GM23248 (cell line): ENCODE measurements at places on chromosomes 3 and 15.
A peak's percentile ranks its signal among the peaks of the same experiment; 100 is the strongest.

GRCh38 chr15:45914425-45914824 is 279.6 kb downstream of the SQOR start:
- DNase-seq = no peak

DNA sequence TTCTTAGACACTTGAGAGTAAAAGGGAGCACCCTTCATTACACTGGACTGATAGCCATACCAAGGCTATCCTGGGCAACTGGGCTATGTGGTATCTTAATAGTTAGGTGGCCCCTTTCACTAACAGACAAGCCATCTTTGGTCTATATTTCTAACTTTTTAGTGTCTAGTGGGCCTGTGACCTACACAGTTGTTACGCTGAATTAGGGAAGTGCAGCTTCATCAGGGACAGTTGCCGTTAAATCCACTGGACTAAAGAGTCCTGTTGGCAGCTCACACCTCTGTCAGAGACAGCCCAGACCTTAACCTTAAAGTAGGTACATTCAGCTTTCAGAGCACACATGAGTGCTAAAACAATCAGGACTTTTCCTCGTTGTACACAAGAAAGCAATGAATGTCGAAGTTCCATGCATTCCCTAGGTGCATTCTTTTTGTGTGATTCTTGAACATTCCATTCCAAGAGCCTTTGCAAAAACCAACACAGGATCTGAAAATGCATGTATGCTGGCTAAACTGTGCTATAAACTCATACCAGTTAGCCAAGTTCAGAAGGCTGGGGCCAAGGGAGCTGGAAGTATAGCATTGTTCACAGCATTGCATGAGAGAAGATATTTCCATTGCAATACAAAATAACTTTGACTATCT is 230.2 kb upstream of the EIF1B start:
- DNase-seq = peak; percentile 83

- DNase-seq = no peak
Observed at GRCh38 chr15:90227816-90228772, 5.6 kb downstream of the CIB1 start.

GRCh38 chr3:105162448-105162847 is 204.3 kb upstream of the ALCAM start:
- DNase-seq = no peak

DNA sequence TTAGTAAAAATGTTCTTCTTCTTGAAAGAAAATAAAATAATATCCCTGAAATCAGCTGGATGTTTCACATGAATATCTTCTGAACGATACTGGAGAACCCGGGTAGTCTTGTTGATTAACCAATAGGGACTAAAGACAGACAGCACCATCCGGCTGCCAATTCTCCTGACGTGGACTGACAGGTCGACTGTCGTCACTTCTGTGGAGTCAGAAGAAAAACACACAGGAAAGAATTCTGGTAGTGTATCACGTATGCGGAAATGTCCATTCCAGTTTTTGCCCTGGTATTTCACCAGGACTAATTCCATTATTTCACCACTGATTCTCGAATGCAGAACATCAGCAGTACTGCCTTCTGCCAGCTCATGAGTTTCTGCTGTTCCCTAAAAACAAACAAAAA is 144.6 kb downstream of the VPS13C start:
- DNase-seq = no peak

DNA sequence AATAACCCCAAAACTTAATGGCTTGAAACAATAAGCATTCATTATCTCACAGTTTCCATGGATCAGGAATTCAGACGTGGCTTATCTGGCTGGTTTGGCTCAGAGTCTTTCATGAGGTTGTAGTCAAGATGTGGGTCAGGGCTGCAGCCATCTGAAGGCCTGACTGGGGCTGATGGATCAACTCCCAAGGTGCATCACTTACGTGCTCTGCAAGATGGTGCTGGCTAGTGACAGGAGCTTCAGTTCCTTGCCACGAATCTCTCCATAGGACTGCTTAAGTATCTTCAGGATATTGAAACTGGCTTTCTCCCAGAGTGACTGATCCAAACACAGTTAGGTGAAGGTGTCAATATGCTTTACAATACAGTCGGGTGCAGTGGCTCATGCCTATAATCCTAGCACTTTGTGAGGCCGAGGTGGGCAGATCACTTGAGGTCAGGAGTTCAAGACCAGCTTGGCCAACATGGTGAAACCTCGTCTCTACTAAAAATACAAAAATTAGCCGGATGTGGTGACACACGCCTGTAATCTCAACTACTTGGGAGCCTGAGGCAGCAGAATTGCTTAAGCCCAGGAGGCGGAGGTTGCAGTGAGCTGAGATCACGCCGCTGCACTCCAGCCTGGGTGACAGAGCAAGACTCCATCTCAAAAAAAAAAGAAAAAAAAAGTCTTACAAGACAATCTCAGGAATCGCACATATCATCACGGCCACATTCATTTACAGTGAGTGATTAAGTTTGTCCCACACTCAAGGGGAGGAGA is 28.5 kb upstream of the PTPRG start:
- DNase-seq = no peak

- DNase-seq = no peak
Observed at GRCh38 chr3:12869035-12869621, 27.8 kb upstream of the RPL32 start.

DNA sequence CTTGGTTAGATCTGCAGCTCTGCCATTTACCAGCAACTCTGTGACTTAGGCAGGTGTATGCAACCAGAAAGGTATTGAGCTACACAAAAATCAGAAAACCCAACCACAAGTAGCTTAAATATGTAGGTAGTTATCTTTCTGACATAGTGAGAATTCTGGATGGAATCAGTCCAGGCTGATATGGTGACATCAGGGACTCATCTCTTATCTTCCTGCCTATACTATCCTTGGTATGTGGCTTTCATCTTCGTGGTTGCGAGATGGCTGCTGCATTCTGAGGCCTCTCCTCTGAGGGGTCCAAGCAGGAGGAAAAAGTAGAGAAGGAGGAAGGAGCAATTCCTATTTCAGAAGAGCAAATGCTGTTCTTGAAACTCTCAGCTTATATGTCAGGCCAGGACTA is 40.0 kb downstream of the CTDSPL start:
- no peak for DNase-seq

DNA sequence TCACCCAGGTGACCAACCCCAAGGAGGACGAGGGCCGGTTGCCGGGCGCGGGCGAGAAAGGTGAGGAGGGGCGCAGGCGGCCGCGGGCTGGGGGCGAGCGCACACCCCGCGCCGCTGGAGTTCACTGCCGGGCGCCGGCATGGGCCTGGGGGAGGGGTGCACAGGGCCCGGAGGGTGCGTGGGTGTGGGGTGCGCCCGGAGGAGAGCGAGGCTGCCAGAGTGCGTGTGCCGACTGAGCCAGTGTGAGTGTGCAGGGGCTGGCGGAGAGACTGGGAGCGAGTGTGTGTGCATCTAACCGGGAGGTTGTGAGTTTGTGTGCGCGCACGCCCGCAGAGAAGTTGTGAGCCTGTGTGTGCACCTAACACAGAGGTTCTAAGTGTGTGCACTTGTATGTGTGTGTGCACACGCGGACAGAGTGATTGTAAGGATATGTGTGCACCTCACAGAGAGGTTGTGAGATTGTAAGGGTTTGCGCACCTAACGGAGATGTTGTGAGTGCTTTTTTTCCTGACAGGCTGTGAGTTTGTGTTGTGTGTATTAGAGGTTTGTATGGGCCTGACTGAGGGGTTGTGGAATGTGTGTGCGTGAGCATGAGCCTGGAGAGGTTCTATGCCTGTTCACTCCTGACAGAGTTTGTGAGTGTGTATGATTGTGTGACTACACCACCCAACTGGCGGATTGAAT is 681 bp downstream of the CTDSPL start:
- DNase-seq = peak; percentile 84

DNA sequence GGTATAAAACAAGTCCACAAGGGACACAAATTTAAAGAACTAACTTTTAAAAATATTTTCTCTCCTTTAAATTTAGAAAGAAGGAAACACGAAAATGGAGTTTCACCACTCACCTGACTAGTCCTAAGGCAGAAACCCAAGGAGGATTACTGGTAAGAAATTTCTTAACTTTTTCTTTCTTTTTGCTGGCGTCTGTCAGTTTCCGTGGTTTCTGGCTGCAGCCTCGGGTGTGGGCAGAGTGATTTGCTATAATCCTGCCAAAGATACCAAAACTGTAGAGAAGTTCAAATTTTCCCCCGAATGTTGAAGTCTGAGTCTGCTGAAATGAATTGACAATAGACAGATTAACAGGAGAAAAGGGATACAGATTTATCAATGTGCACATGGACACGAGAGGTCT is 843.6 kb upstream of the ALCAM start:
- no peak for DNase-seq

GRCh38 chr3:166526881-166527280 is 689.7 kb upstream of the BCHE start:
- DNase-seq = no peak

- peak; percentile 53 for DNase-seq
Observed at GRCh38 chr3:136949708-136950107, 8.1 kb upstream of the IL20RB start.

DNA sequence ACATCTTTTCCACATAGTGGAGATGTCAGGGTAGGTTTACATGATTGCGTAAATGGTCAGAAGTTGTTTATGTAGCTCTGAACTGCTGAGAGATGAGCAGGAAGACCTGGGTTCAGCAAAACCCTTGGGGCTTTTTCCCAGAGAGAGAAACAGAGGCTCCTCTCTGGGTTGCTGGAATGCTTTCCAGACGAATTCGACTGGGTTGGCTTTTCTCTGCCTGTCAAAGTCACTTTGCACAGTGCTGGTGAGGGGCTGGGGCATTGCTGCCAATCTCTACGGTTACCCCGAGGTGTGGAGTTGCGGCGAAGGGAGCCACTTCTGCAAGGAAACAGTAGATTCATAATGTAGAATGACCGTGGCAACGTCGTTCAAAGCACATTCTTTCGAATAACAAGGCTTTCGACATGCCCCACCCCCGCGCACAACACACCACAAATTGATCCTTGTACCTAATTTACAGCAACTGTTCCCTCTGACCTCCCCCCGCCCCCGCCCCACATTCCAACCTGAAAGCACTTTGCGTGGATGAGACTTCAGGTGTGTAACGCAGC is 950 bp upstream of the CNTN4 start:
- DNase-seq = no peak

GRCh38 chr3:126926684-126927400 is 56.1 kb upstream of the PLXNA1 start:
- peak; percentile 98 for DNase-seq

DNA sequence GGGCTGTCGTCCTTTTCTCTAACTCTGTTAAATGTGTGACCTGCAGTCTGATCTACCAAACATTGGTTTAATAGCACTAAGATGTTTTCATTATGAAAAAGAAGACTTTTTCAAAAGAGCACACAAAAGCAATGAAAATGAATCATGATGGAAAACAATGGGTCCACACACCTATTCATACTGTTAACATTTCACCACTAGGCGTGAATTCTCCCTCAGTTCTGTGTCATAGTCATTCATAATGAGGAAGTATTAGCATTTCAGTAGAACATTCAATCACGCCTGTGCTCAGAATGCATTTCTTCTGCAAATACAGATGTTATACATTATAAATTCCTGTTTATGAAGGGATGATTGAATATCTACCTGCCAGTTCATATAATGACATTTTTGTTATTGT is 35.9 kb downstream of the EIF4E3 start:
- peak; percentile 17 for DNase-seq

GRCh38 chr3:70889162-70890019 is 577.0 kb upstream of the MDFIC2 start:
- DNase-seq = peak; percentile 60

GRCh38 chr3:143078883-143079282 is 40.7 kb upstream of the CHST2 start:
- DNase-seq = peak; percentile 86

DNA sequence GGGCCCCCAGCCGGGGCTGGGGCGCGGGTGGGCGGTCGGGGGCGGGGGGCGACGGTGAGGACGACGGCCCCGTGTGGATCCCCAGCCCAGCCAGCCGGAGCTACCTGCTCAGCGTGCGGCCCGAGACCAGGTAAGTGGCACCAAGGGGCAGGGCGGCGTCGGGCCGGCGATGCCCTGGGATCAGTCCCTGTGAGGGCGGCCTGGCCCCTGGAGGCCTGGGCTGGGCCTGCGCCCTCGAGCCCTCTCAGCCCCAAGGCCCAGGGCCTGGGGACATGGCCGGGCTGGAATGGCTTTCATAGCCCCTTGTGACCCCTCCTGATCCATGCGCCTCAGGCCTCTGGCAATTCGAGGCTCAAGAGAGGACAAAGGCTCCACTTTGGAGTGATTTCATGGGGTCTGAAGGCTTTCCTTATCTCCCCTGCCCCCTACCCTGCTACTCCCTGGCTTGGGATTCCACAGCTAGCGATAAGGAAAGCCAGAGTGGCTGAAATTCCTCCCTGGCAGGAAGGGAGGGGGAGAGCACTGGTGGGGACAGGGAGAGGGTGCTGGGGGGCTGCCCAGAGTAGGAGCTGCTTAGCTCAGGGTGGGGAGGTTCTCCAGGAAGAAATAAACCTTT is 418 bp downstream of the ALPK3 start:
- no peak for DNase-seq

DNA sequence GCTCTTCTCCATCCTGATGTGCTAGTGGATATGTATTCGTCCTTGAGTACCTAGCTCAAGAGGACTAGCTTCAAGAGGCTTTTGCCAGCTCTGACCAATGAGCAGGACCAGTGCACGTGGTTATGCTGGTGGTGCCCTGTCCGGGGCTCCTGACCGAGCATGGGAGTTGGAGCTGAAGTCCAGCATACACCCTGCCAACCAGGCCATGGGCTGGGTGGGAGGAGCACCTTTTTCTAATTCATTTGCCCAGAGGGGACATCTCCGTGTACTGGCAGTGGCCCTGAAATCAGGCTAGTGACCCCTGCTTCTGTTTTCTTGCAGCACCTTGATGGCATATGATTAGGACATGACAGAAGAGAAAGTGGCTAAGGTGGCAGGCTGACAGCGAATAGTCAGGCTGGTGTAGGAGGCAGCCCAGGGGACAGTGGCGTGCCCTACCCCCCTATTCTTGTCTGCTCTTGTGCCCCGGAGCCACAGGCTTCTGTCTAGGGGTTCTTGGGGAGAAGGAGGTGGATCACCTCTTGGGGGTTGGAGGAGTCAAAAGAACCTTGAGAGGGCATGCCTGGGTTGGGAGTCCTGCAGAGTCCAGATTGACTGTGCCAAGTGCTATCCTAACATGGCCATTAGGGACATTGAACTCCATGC is 16.5 kb downstream of the PODXL2 start:
- no peak for DNase-seq

GRCh38 chr3:71048948-71049347 is 534.6 kb downstream of the FOXP1 start:
- no peak for DNase-seq
